ENCODE measurements at places on chromosomes 1 and 21. TPM values are rescaled to one million over a fixed set of nuclear protein-coding genes. Genes with fewer than 3 reads are reported as not detected.

DNA sequence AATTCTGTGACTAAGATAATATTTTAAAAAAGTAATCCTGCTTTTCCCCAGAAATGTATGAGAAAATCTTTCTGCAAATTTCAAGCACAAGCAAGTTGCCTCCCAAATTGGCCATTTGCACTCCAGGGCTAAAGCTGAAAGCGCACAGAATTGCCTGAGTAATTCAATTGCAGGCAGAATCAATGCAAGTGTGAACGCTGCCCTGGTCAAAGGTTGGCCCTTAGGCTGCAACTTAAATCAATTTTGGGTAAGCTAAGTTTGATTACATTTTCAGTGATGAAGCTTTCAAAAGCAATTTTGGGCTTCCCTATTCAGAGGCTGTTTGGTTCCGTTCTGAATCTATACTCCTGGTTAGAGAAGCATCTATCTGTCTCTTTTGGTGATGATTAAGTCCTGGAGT is 501.8 kb upstream of the ZRANB2 start:
- no peak for DNase-seq

GRCh38 chr1:205294175-205294917 is 27.2 kb downstream of the NUAK2 start:
- DNase-seq: peak; percentile 95

DNA sequence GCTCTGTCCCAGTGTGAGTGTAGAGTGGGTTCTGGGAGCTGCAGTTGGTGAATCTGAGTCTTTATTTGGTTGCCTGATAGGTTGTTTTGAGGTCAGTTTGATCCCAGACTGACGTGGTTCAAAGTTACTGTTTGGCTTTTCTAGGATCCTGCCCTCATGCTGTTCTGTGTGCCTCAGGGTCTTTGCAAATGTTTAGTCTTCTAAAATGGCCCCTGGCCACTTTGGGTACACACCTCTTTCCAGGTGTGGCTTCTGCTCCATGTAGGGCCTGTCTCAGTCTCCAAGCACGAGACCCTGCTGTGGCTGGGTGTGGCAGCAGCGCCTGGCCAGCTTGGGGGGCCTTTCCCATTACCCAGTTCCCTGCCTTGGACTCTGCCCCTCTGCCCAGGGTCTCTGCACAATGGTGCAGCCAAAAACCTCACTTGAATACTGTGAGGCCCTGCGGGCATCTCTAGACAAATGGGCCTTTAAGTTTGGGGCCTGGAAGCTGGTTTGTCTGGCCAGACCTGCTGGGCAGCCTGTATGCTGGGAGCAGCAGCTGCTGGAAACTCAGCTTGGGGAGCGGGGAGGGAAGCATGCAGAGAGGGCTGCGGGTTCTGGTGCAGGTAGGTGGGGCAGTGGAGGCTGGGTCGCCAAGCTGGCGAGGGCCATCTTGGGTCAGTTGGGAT is 5.6 kb downstream of the PTPRF start:
- no peak for DNase-seq

GRCh38 chr1:10724052-10724494 is 72.4 kb downstream of the CASZ1 start:
- DNase-seq: peak; percentile 39

GRCh38 chr1:92480200-92480812 is 6.4 kb downstream of the GFI1 start:
- DNase-seq: no peak

DNA sequence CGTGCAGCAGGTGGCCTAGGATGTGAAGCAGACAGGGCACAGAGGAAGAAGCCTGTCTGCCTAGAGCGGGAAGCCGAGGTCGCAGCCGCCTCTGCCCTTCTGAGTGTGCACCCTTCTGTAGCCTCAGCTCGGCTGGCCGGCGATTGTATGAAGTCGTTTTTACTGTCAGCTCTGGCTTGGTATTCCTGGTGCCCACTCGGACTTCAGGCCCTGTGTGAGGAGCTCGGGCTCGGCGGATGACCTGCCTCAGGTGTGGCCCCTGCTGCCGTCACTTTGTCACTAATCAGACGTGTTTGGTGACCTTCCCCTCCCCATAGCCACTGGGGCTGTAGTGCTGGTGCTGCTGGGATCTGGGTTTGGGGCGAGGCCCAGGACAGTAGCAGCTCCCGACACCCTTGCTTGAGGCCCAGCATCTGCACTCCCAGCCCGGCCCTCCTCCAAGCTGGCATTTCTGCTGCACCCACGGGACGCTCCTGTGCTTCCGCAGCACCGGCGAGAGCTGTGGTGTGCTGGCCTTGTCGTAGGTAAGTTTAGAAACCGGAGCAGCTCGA is 18.1 kb downstream of the SLX9 start:
- DNase-seq: no peak

DNA sequence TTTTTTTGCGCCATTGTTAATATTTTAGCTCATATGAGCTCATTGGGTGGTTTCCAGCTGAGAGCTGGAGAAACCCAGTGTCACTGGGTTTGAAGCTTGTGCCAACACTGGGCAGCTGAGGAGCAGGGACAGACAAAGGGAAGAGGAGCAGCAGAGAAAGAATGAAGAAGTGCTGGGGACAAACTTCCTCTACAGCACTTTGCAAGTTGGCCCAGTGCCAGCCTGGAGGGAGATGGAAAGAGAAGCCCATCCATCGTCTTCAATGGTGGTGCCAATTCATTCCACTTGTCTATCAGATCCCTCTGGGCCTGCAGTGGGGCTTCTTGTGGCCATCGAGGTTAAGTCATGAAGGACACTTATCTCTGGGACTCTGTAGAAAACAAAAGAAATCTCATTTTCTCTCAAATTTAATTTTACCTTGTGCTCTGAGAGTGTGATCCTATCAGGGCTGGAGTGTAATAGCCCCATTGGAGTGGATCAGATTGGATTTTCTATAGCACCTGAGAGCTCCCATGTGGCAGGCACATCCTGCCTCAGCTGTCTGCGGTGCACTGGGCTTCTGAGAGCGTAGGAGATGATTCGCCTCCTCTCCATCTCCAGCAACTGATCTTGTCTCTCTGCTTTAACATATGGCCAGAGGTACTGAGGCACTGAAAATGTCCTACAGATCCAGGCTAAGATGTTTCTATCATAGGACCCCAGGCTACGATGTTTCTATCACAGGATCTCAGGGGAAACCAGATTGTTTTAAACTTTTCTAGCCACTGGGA is 114.7 kb downstream of the TNR start:
- DNase-seq: no peak

- DNase-seq: no peak
Measured at GRCh38 chr1:35386959-35387358, 118.5 kb downstream of the ZMYM4 start.

GRCh38 chr1:7941437-7941793 is 776 bp upstream of the TNFRSF9 start:
- no peak for DNase-seq

- peak; percentile 34 for DNase-seq
Measured at GRCh38 chr1:178354816-178355215, 141.9 kb downstream of the CLEC20A start.

DNA sequence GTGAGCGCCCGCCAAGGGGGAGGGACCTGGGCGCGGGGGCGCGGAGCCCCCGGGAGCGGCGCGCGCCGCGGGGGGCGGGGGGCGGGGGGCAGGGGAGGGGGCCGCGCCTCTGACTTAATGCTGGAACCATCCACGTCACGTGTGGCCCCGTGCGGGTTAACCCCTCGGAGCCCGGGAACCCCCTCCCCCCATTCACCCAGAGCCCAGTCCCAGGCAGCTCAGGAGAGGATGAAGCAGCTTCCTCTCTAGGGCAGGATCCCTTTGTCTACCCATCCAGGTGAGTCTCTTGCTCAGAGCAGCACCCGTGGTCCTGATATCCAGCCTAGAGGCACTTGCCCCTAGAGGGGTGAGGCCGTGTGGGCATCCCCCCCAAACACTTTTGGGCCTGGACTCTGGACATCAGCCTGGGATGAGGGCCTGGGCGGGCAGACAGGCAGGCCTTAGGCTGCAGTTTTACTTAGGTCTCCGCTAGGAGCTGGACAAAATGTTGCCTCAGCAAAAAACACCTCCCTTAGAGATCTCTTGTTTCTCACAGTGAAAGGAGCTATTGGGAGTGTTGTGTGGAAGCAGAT is at the start of gene ALX3:
TSS of gene ALX3 (minus strand) at position 2 of the 572 bp plus-strand sequence. CDS start 60 bp downstream, outside the sequence.
- no peak for DNase-seq

GRCh38 chr1:55547405-55547804 is 332.2 kb upstream of the USP24 start:
- DNase-seq: no peak

Gene PTTG1IP
- total RNA-seq: 233 TPM

Gene TMEM269
- not detected for total RNA-seq

Gene KISS1
- total RNA-seq: not detected

Gene CFAP141
- not detected for total RNA-seq

Gene PRDM16
- 11.3 TPM for total RNA-seq

Gene FAM131C
- total RNA-seq: 0.08 TPM
